ENCODE measurements at places on chromosomes 3 and 15.

- no peak for DNase-seq
These were observed 124.8 kb upstream of the CNTN3 start for GRCh38 chr3:74739242-74739641.

GRCh38 chr3:46926039-46926438 lies 48.5 kb downstream of the PTH1R start:
- DNase-seq: no peak

DNA sequence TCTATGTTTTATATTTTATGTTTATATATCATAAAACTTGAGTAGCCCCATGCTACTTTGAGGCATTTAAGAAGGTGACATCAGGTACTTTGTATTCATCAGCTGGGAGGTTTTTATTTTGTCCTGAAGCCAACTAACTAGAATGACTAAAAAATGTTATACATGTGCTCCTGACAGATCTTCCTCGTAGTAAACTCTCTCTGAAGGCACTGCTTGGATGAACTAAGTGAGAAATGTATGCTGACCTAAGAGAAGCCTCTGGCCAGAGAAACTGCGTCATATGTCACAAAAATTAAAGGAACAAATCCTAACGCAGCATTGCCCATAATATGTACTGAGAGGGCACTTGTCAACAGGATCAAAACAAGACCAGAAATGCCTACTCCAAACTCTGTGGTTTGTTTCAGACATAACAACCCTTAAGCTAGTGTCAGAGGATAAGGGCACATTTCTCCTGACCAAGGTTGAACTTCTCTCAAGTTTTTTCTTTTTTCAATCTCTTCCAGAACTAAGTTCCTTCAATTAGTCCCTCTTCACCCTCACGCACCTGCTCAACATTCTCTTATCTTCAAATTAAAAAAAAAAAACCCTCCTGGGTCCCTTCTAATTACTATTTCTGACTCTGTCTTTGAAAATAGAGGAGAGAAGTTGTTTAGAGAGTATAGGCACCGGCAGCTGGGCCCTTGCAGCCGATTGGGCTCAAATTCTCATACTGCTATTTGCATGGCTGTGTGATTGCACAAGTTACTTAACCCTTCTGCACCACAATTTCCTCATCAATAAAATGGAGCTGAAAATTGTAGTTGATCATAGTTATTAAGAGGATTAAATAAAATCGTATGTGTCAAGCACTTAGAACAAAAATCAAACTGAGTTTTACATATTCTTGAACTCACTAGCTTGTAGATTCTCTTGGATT lies 159.0 kb downstream of the FRMD5 start:
- DNase-seq: no peak

DNA sequence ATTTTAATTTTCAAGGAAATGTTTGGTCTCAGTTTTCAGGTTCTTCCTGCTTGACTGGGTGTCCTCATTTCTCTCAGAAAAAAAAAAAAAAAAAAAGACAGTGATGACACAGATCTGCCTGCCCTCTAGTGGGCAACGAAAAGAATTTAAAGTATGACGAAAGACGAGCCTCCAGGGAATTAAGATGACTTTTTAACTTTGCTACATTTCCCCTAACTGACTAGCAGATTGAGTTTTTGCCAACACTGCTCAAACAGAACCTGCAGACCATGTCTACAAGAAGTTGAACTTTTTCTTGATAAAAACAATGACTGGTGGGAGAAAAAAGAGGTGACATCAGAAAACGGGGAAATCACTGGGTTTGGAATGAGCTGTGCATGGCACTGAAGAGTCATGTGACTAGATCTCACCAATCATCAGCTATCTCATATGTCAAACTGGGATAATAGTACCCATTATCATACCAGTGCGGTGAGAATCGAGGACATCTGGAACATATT lies 40.8 kb downstream of the EOMES start:
- DNase-seq: peak; percentile 55

DNA sequence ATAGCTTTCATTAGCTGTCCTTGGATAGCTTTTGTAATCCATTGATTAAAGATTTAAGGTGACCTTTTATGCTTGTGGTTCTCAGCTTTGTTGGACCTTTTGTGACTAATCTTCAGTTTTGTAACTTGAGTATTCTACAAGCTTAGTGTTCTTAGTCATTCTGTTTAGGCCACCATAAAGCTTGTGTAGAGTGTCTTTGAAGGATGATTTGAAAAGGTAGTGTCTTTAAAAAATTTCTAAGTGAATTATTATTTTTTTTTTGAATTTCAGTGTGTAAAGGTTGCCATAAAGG lies 7.5 kb downstream of the MORF4L1 start:
- DNase-seq: peak; percentile 23

DNA sequence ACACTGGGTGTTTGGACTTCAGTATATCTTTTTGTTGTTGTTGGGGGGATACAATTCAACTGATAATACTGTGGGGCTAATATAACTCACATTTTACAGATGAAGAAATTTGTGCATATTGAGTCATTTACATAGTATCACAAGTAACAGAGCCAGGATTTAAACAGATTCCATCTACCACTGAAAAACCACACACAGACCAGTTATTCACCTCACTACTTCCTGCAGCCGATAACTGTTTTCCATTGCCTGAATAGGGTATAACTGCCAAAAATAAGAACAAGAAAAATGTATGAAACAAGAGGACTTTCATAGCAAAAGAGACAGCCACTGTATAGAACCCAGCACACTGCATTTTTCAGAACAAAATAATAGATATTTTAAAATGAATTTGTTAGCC lies 215.8 kb upstream of the CNTN6 start:
- no peak for DNase-seq

DNA sequence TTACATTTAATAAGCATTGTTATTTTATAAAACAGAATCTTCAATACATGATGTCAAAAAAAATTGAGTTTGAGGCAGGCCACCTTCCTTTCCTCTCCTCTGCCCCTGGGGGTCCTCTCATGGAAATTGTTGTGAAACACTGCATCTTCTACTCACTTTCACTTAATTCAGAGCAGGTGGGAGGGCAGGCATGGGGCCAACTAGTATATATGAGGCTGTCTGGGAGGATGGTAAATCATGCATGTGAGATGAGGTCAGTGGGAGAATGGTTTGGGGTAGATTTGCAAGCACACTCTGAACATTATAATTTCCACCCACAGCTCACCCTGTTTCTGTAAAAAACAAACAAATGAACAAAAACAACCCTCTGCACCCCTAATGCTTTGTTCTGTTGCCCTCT lies 10.4 kb upstream of the CCDC14 start:
- DNase-seq: no peak

DNA sequence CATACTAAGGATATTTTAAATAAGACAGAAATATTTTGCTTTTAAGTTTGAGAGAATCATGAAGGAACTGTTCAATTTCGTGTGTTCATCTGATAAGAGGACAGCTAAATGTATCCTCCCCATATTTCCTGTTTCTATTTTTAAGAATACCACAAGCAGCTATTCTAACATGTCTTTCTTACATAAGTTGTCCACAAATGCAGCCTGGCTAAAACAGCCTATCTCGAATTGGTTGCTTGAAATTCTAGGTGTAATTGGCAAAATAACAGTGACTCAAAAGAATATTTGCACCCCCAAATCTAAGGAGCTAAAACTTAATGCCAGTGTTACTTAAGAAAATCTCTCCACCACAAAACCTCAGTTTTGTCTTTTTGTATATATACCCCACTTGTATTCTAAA lies 35.0 kb downstream of the BTLA start:
- DNase-seq: no peak

DNA sequence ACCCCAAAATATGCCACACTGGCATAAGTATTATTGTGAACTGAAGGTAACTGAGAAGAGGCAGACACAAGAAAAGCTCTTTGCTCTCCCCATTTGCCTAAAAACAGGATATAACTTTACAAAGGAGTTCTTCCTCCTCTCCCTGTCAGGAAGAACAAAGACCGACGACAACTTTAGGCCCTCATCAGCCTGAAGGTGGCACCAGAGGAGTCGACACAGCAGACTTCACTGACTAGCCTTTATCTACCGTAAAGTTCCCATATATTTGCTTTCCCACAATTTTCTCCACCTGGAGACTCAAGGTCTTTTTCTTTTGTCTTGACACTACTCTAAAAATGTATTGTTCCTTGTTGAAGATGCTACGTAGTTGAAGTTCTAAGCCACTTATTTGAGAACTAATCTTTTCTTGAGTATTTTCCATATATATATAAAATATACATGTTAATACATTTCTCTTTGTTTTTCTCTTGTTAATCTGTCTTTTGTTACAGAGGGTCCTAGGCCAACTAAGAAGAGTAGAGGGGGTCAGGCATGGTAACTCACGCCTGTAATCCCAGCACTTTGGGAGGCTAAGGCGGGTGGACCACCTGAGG lies 16.2 kb upstream of the XIRP1 start:
- DNase-seq: peak; percentile 11

DNA sequence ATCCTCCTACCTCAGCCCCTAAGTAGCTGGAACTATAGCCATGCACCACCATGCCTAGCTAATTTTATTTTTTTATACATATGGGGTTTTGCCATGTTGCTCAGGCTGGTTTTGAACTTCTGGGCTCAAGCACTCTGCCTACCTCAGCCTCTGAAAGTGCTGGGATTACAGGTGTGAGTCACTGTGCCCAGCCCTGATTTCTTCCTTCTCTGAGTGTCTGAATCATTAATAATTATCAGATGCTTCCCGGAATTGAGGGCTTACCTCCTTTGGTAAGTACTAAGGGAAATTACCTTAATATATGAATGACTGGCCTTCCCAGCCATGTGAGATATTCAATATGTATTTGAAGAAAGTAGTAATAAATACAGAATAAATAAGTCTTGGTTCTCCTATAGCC lies 7.2 kb downstream of the CLPX start:
- DNase-seq: peak; percentile 32
